Stimulated activated memory B cell treated with anti-CD40 and anti-IgM and Interleukin-4, amounts not matched to agents 10 μg/mL and 1 μg/mL and 100 μg/mL, for 72 hours (primary cell): ENCODE measurements at places on chromosomes 1 and 21.
A peak's percentile ranks its signal among the peaks of the same experiment; 100 is the strongest.

- no peak for ATAC-seq
Measured at GRCh38 chr1:41440321-41441085, 44.0 kb downstream of the EDN2 start.

GRCh38 chr1:20187813-20188454, 1.6 kb upstream of the PLA2G2C start:
- no peak for ATAC-seq

DNA sequence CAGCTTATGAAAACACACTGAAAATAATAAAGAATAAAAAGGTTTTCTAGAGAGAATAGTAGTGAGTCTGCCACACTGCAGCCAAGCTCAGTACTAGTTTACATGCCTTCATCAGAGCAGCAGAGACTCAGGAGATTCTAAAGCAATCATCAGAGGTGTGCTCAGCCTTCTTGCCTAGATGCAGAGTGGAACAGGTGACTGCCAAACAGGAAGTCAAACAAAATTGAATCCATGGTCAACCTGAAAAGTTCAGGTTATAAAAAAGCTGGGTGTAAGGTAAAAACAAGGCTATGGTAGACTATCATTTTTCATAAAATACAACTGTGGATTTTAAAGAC, 165.3 kb upstream of the C1orf105 start:
- ATAC-seq = no peak

DNA sequence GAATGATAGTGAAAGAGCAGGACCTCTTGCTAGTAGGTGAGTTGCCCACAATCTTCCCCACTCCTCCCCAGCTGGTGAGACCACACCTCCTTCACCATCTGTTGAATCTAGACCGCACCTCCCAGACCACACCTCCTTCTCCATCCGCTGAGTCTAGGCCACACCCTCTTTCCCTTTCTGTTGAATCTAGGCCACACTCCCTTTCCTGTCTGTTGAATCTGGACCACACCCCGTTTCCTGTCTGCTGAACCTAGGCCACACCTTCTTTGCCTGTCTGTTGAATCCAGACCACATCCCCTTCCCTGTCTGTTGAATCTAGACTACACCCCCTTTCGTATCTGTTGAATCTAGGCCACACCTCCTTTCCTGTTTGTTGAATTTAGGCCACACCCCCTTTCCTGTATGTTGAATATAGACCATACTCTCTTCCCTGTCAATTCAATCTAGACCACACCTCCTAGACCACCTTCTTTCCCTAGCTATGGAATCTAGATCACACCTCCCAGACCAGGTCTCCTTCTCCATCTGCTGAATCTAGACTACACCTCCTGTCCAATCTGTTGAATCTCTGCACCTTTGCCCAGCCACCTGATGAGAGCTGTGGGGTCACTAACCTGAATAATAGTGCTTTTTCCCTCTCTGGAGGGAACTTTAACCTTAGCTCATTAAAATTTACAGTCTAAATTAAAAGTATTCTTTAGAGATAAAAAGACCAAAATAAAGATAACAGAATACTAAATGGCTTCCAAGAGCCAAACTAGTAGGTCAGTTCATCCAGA, 116.3 kb downstream of the DAB1 start:
- peak; percentile 54 for ATAC-seq
